ENCODE measurements at places on chromosomes 13 and 19.

- DNase-seq = no peak
These were observed 281.2 kb downstream of the FOXO1 start for GRCh38 chr13:40384976-40385857.

- no peak for DNase-seq
These were observed 24.7 kb downstream of the GPR42 start for GRCh38 chr19:35395382-35396199.

DNA sequence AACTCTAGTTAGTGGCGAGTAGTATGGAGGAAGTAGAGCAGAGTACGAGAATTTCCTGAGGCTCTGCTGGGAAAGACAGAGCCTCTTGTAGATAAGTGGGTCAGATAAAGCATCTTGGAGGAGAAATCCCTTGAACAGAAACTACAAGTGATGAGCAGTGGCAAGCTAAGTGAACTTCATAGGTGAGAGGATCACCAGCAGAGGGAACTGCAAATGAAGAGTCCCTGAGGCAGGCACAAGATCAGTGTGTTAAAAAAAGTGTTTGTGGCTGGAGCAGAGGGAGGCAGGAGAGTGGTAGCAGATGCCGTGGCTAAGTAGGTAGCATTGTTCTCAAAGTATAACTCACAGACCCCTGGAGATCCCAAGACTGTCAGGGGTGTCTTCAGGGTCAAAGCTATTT lies 437.6 kb downstream of the HS6ST3 start:
- no peak for DNase-seq

DNA sequence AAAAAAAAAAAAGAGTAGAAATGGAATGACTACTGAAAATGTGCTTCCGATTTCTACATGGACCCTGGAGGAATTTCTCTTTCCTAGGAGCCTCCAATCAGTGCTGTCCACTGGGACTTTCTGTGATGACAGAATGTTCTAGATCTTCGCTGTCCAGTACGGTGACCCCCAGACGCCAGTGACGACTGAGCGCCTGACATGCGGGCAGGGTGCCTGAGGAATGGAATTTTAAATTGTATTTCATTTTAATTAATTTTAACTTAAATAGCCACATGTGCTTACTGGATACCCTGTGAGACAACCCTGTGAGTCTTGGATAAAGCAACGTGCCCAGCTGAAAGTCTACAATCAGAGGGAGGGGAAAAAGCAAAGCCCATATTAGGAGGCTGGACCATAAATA lies 4.1 kb upstream of the TLE6 start:
- no peak for DNase-seq

DNA sequence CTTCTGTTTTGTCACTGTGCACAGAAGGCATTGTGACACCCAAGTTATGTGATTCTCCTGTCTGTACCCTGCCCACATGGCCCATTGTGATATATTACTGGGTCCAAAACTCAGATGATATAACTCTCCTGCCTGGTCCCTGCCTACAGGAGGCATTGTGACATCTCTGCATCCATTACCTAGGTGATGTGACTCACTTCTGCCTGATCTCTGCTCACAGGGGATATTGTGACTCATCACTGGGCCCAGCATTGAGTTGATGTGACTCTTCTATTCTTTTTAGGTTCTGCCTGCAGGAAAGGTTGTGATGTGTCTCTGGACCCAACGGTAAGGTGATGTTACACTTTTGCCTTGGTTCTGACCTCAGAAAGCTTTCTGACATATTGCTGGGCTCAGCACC lies 67.9 kb upstream of the ZNF724 start:
- DNase-seq = no peak

- DNase-seq = no peak
These were observed 857.2 kb downstream of the SLITRK1 start for GRCh38 chr13:83024955-83025594.

- DNase-seq = no peak
These were observed 290.1 kb downstream of the FOXO1 start for GRCh38 chr13:40376296-40376849.

DNA sequence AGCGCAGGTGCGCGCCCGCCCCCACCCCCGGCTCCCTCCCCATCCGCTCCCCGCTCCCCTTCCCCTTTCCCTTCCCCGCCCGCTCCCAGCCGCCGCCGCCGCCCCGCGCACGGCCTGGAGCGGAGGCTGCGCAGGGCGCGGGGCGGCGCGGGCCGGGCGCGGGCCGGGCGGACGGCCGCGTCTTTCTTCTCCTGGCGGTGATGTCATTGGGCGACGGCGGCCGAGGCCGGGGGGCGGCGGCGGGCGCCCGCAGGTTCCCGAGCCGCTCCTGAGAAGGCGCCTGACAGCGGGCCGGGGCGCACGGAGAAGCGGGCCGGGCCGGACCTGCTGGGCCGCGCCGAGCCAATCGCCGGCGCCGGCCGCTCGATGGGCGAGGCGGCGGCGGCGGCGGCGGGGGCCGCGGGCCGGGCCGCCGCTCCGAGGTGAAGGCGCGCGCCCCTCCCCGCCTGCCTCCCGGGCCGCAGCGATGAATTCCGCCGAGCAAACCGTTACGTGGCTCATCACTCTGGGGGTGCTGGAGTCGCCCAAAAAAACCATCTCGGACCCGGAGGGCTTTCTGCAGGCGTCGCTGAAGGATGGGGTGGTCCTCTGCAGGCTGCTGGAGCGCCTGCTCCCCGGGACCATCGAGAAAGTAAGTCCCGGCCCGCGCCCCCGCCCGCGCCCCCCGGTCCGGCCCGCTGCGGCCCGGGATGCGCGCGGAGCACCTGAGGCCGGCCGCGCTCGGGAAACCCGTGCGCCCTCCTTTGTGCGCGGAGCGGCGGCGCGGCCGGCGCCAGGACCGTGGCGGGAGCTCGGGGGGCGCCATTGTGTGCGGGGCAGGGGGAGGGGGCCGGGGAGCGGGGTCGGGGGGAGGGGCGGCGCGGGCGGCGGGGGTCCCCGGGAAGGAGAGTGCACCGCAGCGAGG lies at the start of gene ARHGEF7:
Gene ARHGEF7, plus strand, starts transcription at position 250 of the 904 bp plus-strand sequence. Its CDS starts 217 bp downstream, at position 467.
- no peak for DNase-seq

- no peak for DNase-seq
These were observed 2.4 kb downstream of the SLC8A2 start for GRCh38 chr19:47469363-47469700.

- no peak for DNase-seq
These were observed 713 bp upstream of the UPK1A start for GRCh38 chr19:35665604-35666003.

DNA sequence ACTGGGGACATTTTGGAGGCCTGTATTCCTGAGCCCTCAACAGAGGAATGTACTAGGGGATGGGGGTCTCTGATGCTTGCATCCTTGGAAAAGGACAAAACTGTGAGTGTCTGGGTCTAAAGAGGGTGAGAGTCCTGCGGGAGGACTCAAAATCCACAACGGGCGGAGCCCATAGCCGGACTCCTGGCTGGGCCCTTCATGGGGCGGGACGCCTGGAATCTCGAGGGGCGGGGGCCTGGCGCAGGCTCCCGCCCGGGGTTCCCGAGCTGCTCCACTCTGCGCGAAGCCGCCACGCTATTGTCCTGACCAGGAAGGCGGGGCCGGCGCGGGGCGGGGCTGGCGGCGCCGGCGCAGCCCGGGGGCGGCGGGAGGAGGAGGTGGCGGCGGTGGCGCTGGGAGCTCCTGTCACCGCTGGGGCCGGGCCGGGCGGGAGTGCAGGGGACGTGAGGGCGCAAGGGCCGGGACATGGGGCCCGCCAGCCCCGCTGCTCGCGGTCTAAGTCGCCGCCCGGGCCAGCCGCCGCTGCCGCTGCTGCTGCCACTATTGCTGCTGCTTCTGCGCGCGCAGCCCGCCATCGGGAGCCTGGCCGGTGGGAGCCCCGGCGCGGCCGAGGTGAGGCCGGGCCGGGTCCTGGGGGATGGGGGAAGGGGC lies at the start of gene APLP1:
Gene APLP1, plus strand, starts transcription at position 403 of the 651 bp plus-strand sequence. Its CDS starts 63 bp downstream, at position 466.
- no peak for DNase-seq

DNA sequence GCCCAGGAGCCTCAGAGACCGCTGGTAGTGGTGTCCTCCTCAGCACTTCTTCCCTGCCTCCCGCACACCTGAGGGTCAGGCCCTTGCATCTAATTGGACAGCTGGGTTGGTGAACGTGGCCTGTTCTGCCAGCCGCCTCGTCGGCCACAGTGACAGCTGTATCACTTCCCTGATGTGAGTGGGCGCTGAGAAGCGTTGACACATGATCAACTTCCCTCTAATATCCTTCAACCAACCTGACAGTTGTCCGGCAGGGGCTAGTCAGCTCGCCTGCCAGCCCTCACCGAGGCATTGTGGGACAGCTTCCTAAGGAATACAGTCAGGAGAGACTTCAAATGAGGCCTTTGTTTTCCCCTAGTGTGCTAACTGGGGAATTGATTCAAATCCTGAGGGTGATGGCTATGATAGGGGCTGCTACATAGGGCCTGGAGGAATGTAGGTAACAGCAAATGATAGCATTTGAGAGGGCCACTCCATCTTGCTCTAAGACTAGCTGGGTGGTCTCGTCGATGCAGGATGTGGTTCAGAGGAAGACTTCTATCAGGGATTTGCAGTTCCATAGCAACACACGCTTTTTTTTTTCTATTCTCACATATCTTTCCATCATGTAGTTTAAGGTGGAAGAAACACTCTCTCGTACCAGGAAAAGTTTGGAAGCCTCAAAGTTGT lies 230.8 kb downstream of the TSHZ3 start:
- DNase-seq = no peak

DNA sequence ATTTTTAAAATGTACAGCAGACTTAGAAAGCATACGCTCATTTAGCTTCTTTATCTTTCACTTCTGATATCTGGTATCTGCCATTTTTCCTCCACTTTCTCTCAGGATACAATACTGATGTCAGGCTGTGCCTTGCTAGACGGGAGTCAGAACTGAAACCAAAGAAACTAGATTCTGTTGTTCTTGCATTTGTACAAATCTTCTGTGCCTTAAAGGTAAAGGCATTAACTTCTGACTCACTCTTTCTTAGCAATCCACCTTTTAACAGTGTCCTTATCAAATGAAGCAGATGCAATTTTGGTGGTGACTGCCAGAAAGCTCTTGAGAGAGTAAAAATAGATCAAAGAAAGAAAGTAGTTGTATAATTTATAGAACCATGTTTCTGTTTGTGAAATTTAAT lies 370.4 kb downstream of the PCDH20 start:
- DNase-seq = no peak

DNA sequence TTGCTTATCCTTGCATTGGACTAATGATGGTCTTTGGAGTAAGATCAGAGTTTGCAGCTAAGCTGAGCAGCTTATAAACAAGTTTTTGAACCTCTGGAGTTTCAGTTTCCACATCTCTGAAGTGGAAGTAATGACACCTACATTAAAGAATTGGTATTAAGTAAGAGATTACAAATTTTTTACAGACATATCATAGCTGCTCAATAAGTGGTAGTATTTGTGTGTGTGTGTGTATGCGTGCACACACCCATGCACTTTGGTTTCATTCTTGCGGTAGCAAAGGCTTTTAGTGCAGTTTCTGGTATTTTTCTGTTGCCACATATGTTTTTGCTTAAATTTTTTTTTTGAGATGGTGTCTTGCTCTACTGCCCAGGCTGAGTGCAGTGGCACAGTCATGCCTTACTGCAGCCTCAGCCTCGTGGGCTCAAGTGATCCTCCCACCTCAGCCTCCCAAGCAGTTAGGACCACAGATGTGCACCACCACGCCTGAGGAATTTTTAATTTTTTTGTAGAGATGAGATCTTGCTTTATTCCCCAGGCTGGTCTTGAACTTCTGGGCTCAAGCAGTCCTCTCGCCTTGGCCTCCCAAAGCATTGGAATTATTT lies 4.5 kb downstream of the NAA16 start:
- DNase-seq = no peak

GRCh38 chr13:99986741-99987140 lies 5.2 kb downstream of the ZIC2 start:
- no peak for DNase-seq

GRCh38 chr19:30512176-30513081 lies 140.2 kb downstream of the ZNF536 start:
- DNase-seq = no peak

- no peak for DNase-seq
These were observed 13.6 kb downstream of the COMP start for GRCh38 chr19:18777301-18778075.

DNA sequence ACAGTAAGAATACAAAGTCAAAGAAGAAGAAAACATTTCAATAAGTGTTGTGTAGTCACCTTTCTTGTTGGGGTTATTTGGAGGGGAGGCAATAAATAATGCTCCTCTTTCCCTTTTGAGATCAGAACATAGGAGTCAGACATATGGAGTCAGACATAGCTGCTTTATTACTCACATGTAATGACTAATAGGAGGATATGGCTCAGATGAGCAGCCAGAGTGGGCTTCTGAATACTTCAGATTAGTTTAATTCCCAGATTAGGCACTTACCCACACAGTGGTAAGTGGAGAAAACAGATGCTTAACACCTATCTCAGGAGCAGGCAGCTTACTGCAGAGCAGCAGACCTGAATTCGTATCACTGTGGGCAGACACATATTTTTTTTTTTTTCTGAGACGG lies 31.7 kb upstream of the C1QTNF9B start:
- DNase-seq = no peak

DNA sequence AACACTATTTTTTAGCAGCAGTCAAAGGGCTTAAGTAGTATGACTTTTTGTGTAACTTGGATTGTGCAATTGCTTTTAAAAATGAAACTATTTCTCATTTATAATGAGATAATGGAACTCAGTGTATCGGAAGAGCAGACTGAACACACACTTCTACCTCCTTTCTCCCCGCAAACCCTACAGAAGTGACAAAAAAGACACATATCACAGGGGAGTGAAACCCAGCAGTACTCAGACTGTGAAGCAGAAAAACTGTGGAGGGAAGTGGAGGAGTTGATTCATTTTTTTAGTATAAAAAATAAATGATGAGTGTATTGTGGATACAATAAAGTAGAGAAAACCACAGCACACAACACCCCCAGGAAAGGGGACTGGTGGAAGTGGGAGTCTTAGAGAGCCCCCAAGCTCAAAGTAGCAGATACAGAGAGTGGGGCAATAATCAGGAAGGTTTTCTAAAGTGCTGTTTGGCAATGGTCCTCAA lies 9.7 kb downstream of the LPAR6 start:
- DNase-seq = no peak

DNA sequence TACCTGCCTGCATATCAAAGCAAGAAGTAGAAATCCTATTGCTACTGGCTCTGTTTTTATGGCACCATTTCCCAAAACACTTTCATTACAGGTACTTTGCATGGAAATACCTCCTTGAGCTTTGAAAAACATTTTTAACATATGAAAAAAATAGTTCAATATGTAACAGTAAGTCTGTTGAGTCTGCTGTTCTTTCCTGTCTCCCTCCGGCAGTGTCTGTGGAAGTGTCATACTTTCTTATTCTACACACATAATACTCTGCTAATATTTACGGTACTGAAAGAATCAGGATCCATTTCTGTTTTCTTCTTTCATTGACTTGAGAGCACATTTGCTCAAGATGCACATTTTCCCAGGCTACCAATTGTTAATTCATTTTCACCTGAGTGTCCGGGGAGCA lies 8.2 kb upstream of the SERTM1 start:
- DNase-seq = no peak

DNA sequence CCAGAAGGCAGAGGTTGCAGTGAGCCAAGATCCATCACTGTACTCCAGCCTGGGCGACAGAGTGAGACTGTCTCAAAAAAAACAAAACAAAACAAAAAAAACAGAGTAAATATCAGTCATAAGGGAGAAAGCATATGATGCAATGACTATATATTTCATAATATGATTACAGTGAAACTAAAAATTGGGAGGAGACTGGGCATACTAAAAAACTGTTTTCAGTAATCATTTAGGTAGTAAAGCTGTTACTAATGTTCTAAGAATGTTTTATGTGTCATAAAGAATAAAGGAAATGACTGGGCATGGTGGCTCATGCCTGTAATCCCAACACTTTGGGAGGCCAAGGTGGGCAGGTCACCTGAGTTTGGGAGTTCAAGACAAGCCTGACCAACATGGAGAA lies 15.9 kb downstream of the ZNF573 start:
- no peak for DNase-seq
